ENCODE measurements at places on chromosomes 4 and X.

GRCh38 chr4:139227729-139228404 is 50.8 kb upstream of the ELF2 start:
- peak; percentile 9 for DNase-seq

- DNase-seq, result no peak
Measured at GRCh38 chrX:108447303-108447702, 7.7 kb downstream of the COL4A5 start.

DNA sequence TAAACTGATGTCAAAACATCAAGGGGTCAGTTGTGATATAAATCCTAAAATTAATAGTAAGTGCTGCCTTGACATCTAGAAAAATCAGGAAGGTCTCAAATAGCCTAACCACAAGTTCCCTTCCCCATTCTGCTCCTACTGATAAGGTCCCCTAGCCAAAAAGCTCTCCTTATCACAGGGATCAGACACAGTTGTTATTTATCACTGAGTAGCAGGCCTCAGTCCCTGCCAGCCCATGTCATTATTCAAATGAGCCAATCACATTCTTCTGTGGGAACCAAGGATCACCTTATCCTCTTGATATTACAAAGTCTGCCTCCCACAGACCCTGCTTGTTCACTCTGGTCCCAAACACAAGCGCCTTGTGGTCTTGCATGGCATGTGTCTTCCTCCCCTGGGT is 23.3 kb upstream of the TMEM255A start:
- DNase-seq, result no peak

GRCh38 chrX:136250191-136251040 is 784 bp downstream of the MAP7D3 start:
- DNase-seq, result peak; percentile 9

DNA sequence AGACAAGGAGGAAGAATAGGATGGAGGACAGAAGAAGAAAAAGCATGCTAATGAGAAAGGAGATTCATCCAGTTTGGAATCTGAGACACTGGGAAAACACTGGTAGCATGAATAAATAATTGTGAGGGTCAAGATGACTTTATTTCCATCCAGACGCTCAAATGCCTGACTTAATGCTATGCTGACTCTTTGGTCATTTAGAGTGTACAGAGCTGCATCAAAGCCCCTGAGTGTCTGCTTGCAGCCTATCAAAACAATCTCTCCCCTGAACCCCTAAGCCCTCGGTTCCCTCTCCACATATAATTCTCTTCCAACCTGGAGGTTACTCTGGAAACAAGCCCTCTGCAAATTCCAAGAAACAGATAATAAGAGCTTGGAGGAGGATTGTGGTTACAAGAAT is 208.8 kb downstream of the MAGEB17 start:
- DNase-seq, result no peak

- no peak for DNase-seq
Measured at GRCh38 chr4:20625426-20625825, 74.8 kb upstream of the PACRGL start.

DNA sequence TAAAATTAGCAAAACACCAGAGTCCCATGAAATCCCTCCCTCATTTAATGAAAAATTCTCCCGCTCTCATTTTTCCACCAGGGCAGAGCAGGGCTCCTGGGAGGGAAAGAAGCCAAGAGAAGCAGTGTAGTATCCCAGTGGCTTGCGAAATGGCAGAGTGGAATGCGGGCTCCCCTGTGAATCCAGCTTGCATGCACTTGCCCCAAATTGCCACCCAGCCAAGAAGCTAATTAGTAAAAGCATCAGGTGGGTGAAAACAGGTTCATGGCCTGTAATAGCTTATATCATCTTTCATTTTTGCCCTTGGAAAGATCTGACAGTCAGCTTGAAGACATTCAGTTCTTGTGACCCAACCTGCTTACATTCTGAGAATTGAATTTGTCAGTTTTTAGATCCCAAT is 10.1 kb downstream of the AMOT start:
- DNase-seq, result no peak

GRCh38 chrX:39736216-39737211 is 361.2 kb downstream of the BCOR start:
- no peak for DNase-seq

GRCh38 chrX:118726396-118726795 is 1.0 kb upstream of the IL13RA1 start:
- DNase-seq, result no peak

DNA sequence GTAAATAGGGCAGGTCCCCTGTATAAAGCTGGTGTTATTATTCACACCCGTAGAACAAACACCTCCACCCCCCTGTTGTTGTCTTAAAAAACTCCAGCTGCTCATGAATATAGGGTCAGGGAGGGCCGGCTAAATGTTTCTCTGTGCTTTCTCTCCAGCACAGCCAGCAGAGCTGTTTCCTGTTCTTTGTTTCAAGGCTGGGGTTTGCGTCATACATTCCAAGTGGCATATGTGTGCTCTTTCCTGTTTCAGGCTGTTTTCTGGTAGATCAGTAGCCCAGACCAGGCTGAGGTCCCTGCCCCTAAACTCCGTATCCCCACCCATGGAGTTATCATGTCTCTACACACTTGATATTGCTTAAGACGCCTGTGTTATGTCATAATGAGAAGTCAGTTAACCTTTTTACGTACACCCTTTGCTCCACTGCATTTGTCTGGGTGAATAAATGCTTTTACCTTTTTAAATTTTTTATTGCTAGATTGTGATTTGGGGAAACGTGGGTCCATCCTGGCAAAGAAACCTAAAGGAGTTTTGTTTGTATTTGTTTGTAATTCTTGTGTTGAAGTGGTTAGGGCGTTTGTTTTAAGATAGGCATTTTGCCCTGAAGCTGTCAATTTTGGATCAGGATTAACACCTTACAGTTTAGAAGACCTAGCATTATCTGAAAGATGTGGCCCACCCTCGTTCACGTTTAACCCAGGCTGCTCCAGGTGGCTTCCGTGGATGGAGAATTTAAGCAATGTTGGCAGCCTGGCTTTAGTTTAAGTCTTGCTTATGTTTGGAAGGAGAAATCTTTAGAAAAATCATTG is 3.3 kb downstream of the KLF3 start:
- peak; percentile 67 for DNase-seq

DNA sequence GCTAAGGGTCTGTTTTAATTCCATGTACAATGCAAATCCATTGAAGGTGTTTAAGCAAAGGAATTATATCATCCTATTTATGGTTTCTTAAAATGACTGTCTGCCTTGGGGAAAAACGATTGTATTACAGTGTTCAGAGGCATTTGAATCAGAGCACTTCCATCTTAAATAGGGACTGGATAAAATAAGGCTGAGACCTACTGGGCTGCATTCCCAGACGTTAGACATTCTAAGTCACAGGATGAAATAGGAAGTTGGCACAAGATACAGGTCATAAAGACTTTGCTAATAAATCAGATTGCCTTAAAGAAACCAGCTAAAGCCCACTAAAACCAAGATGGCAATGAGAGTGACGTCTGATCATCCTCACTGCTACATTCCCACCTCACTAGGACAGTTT is 1167.2 kb upstream of the PABPC4L start:
- no peak for DNase-seq

GRCh38 chr4:70901984-70902576 is at the start of gene MOB1B:
MOB1B (plus strand) TSS chr4:70902369; CDS start chr4:70902537, 168 bp downstream.
- peak; percentile 90 for DNase-seq

DNA sequence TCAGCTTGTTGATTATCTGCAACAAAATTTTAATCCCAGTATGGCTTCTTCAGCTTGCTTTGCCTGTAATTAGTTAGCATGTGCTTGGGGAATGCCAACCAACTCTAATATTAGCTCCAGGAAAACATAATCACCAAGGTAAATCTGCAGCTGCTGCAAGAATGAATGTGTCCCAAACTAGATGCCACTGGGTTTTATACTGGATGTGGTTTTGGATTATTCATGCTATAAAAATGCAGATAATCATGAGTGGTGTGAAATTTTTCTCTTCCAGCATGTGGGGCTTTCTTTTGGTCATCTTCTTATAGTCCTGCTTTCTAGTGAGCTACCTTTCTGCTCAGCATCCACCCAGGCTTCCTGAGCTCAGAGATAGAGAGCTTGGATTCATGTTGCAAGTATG is 295.9 kb upstream of the CASK start:
- DNase-seq, result no peak

DNA sequence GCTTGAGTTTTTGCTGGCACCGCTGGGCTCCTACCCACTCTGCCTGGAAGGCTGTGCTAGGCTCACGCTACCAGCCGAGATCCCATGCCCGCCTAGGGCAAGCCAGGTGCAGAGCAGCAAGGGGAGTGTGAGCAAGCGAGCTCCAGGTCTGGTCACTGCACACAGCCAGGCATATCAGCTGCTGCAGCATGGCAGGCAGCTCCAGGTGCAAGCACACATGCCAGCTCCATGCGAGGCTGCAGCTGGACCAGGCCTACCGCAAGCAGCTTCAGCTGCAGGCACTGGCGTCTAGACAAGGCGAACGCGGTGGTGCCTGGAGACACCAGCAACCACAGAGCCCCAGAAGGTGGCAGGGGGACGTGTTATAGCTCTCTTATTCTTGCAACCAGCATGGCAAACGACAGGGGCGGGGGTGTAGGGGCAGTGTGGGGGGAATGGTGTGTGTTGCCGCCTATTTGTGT is 614.7 kb upstream of the EPHA5 start:
- DNase-seq, result no peak

DNA sequence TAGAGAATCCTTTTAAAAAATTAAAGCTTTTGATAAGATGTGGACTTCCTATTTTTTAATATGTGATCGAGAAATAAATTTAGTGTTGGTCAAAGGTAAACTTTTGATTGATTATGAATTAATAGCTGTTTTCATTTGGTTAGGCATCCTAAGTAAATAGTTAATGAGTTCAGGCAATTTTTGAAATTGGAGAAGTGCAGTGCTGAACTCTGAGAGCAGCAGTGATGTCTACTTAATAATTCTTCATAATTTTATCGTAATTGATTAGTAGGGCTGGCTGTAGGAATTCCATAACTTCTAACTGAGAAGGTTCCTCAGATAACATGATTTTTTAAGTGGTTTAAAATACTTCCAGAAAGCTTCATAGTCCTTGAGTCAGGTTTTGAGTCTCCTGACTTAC is 1.5 kb downstream of the MND1 start:
- no peak for DNase-seq

GRCh38 chr4:66252291-66252690 is 582.0 kb upstream of the EPHA5 start:
- DNase-seq, result no peak

- peak; percentile 56 for DNase-seq
Measured at GRCh38 chr4:15004739-15005301, 2.5 kb downstream of the CPEB2 start.

DNA sequence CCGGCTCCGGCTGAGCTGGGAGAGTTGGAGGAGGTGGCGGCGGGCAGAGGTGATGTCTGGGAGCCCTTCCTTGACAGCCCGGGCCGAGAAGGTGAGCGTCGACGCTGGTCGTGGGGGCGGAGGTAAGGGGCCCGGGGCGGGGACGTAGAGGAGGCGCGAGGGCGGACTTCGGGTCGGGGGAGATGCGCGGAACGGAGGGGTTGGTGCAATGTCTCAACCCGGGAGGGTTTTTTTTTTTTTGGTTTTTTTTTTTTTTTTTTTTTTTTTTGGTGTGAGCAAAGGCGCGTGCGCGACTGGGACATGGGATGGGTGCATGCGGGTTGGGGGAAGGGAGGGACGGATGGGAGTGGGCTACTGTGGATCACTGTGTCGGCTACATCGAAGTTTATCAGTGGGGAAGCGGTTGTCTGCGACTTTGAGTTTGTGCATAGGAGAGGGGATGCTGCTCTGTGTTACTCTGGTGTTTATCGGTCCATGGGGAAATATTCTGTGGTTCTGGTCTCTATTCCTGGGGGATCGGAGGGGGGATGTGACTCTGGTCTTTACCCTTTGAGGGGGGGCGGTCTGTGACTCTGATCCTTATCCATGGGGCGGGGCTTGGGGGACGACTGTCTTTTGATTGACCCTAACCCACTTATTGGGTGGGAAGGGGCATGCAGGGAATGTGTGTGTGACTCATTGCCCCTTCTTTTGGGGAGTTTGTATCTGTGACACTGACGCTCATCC is 537 bp downstream of the RBM10 start:
- no peak for DNase-seq

GRCh38 chrX:71659959-71660358 is 7.4 kb upstream of the LOC101059915 start:
- DNase-seq, result no peak

- no peak for DNase-seq
Measured at GRCh38 chr4:146285037-146285436, 70.7 kb downstream of the REELD1 start.

All from endothelial cell (in vitro differentiated cells).